ENCODE measurements at places on chromosomes 11 and 22.

DNA sequence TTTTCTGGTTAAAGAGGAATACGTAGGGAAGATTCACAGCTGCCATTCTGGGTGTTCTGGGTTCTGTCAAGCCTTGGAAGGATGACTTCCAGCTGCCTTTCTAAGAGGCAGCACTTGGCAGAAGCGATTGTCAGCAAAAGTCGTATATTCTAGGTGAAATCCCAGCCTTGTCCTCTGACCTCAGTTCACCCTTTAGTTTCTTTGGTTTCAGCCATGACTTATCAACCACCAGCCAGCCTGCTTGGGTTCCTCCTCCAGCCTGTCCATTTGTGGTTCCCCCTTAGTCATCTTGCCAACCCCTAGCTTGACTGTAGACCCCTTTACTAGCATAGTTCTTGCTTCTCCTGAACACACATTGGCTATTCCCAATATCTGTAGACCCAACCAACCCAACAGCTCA lies 102.3 kb upstream of the CD44 start:
- DNase-seq, result no peak

DNA sequence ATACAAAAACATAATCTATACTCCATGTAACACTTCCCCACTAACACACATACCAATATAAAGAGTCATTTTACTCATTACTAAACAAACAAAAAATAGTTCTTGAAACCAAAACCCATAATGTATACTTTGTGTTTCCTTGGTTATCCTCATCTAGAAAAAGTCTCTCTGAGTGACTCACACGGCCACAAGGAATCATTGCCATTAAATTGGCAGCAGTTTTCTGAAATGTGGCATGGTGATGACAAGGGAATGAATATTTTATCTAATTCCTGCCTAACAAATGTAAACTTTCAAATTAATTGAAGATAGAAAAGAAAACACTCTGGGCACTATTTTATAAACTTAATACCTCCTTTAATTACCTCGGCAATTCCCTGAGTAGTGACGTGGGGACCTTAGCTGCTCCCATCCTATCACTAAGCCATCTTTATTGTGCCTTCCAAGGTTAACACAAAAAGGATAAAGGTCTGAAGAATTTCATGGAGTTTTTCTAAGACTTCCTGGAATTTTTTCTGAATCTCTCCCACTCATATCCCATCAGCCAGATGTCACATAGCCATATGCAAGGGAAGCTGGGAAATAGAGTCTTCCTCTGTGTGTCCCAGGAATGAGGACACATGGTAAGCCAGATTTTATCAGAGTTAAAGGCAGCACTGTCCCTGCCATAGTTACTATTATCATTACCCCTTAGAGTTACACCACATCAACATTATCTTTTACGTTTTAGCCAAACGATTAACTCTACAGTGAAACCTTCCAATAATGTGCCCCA lies 857.2 kb upstream of the TENM4 start:
- DNase-seq, result no peak

DNA sequence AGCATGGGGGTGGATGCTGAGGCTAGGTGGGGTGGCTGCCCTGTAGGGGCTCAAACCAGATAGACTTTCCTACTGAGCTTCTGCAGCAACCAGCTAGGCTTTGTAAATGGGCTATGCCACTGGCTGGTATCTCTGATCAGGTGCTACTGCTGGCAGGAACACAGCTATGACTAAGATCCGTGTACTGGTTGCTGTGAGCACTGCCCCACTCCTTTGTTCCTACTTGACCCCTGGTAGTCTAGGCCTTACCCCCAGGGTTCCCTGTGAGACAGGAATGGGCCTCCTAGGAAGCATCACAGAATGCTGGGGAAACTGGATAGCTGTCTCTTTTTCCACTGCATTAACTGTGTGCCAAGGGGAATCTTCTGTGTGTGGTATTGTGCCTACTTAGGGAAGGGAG lies 58.4 kb upstream of the GAB2 start:
- no peak for DNase-seq

GRCh38 chr11:31001427-31001826 lies 368.1 kb downstream of the DCDC1 start:
- DNase-seq, result no peak

GRCh38 chr22:32545801-32546200 lies 71.2 kb downstream of the FBXO7 start:
- no peak for DNase-seq

DNA sequence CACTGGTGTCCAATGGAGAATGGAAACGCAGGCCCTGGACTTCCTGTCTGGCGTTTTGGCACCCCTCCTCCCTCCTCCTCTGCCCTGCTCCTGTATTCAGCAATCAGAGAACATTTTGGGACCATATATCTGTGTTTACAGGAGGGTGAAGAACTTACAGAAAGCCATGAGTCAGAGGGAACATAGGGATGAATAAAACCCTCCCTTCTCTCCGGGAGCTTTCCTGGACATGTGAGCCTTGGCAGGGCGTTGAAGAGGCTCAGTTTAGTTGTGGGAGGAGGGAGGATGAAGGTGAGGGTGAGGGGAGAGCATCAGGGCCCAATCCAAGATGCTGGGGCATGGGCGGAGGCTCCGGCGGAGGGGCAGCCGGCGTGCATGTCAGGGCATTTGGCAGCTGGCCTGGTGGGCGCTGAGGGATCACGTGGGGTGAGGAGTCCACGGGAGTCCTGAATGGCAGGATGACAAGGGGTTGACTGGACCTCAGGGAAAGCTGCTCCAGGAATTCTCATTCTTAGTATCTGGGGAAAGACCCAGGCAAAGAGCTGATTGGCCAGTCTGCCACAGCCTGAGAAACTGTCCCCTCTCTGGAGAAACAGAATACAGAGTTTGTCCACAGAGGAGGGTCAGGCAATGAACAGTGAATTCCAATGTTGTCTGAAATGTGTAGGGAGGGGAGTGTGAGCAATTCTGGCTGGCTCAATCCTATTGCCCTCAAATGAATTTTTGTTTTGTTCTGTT lies 28.9 kb downstream of the MICAL2 start:
- no peak for DNase-seq

- DNase-seq, result no peak
Observed at GRCh38 chr11:3092603-3093141, 35.4 kb upstream of the CARS1 start.

DNA sequence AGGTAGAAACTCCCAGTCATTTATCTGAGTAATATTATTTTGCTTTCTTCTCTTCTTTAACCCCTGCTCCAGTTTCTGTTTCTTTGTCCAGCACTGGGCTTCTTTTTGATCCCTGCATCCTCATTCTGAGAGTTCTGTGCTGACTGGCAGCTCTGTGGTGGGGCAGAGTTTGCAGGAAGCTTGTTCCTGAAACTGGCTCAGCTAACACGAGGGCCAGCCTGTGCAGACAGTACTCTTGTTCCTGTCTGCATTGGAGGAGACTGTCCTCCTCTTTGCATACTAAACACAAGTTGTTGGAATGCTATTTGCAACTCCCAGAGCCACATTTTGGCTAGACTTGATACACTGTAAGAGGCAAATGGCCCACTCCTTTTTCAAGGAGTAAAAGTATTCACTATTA lies 93.1 kb upstream of the HORMAD2 start:
- peak; percentile 24 for DNase-seq

GRCh38 chr11:940496-941135 lies 14.9 kb downstream of the AP2A2 start:
- DNase-seq, result no peak

DNA sequence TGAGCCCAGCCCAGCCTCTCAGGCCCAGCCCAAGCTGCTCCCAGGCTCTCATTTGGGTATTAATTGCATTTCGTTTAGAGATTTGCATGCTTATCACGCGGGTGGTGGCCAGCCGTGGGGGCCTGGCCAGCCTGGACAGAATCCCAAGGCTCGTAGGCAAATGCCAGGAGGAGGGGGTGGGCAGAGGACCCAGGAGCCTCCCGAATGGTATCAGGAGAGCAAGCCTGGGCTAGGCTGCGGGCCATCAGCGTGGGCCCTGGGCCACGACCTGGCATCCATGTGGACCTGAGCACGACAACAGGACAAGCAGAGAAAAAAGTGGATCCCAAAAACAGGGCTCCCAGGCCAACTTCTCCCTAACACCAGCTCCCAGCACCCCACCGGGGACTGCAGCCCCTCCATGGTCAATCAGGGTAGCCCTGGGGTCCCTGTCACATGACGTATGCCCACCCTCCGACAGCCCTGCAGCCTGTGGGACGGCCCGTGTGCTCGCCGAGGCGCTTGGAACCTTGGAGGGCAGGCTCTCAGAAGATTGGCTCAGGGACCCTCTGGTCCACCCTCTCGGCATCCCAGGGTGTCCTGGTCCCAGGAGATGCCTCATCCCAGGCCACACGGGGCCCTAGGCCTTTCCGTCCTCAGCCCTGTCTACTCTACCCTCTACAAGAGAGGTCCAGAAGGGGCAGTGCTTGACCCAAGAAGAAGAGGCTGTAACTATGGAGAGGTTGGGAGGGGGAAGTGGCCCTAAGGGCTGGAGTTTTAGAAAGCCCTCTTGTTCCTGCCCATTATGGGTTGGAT lies 8.8 kb downstream of the ASCL2 start:
- no peak for DNase-seq

- no peak for DNase-seq
Observed at GRCh38 chr22:16131918-16132317, 442.1 kb downstream of the POTEH start.

GRCh38 chr11:315051-315481 lies 1.2 kb downstream of the IFITM1 start:
- no peak for DNase-seq

- peak; percentile 84 for DNase-seq
Observed at GRCh38 chr11:62171261-62171723, 18.7 kb upstream of the SCGB1D1 start.

GRCh38 chr11:130037881-130038585 lies 31.7 kb upstream of the APLP2 start:
- DNase-seq, result no peak

GRCh38 chr11:110629594-110629993 lies 82.6 kb downstream of the ARHGAP20 start:
- DNase-seq, result peak; percentile 3

GRCh38 chr11:8223513-8223900 lies 40.2 kb downstream of the LMO1 start:
- no peak for DNase-seq

- DNase-seq, result no peak
Observed at GRCh38 chr22:38841635-38842034, 2.2 kb downstream of the NPTXR start.

GRCh38 chr11:112267188-112267591 lies 6.5 kb upstream of the PLET1 start:
- DNase-seq, result no peak

DNA sequence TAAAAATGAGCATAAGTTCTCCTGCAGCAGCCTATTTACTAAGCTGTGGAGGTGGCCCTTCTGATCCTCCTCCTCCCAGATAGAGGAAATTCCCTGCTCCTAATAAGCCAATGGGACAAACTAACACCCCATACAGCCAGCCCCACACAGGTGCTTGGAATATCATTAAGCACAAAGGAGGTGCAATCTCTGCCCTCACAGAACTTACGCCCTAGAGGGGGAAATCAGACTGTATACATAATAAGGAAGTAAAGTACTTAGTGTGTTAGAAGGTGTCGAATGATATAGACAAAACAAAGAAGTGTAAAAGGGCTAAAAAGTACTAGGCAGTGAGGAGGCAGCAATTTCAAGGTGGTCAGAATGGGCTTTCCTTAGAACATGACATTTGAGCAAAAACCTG lies 5.8 kb downstream of the MS4A12 start:
- no peak for DNase-seq

DNA sequence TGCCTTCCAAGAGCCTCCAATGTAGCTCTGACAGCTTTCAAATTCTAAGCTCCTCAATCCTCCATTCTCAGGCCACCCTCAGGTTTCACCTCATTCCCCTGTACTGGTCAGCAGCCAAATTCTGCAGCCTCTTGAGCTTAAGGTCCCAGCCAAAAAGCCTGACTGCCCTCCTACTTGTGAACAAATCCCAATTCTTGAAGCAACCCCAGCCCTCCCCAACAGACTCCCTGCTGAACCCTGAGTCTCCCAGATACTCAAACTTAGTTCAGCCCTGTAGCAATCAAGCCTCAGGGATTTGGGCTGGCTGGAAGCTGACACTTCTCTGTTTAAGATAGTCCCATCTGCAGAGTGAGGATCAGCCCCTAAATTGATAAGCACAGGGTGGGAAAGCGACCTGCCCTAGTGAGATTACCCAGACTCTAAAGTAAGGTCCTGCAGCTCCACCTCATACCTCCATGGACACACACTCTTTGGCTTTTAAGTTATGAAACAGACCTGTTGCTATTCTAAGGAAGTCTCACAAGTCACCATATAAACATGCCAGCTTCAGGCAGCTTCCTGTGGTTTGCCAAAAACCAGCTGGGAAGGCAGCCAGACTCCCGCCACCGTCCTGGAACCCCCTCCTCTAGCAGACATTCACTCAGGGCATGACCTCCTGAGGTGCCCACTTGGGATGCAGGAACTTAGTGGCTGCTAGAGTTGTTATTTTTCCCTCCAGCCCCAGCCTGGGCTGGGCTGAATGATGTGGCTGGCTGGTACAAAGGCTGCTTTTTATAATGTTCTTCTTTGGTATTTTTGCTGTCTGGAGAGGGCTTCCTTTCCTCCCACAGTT lies 82.5 kb upstream of the PICALM start:
- peak; percentile 40 for DNase-seq

GRCh38 chr11:74671520-74672196 lies 59.6 kb downstream of the CHRDL2 start:
- DNase-seq, result no peak

DNA sequence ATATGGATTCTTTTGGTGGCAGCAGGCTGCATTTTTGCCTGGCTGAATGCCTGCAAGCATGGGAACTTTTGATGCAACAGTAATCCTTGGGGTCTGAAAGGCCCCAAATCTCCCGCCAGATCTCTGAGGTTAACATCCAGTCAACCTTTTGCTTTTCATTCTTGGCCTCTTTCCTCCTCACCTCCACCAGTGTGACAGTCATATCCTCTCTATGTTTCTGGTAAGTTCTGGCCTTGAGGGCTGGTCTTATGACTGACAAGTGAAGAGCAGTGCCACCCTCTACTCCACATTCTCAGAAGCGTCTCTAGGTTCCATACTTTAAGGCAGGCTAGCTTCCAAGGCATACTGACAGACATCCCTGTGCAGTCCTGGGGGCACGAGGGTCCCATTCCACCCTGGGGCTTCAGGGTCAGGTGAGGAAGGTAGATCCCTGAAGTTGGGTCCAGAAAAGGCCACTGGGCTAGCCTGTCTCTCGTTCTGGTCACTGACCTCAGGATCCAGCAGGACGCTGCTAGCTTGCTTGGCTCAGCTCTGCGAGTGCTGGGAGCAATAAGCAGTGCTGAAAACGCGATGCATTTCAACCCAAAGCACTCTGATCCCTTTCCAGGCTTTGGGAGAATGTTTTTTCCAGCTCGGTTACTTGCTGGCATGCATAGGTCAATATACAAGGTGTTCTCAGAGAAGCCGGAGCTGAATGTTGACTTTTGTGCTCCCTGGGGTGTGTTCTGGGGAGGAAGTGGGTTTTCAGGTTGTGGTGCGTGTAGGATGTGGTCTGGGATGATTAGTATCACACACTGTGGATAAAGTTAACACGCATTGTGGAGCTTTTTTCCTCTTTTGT lies 75.2 kb downstream of the PTPRJ start:
- DNase-seq, result peak; percentile 69

GRCh38 chr11:2921261-2921660 lies 8.0 kb downstream of the PHLDA2 start:
- DNase-seq, result no peak
